ENCODE measurements at places on chromosomes 2 and 18.

GRCh38 chr18:78542204-78542603 is 437.4 kb upstream of the SALL3 start:
- DNase-seq = no peak

GRCh38 chr18:13629841-13630715 is 96.3 kb downstream of the FAM210A start:
- DNase-seq = peak; percentile 26

DNA sequence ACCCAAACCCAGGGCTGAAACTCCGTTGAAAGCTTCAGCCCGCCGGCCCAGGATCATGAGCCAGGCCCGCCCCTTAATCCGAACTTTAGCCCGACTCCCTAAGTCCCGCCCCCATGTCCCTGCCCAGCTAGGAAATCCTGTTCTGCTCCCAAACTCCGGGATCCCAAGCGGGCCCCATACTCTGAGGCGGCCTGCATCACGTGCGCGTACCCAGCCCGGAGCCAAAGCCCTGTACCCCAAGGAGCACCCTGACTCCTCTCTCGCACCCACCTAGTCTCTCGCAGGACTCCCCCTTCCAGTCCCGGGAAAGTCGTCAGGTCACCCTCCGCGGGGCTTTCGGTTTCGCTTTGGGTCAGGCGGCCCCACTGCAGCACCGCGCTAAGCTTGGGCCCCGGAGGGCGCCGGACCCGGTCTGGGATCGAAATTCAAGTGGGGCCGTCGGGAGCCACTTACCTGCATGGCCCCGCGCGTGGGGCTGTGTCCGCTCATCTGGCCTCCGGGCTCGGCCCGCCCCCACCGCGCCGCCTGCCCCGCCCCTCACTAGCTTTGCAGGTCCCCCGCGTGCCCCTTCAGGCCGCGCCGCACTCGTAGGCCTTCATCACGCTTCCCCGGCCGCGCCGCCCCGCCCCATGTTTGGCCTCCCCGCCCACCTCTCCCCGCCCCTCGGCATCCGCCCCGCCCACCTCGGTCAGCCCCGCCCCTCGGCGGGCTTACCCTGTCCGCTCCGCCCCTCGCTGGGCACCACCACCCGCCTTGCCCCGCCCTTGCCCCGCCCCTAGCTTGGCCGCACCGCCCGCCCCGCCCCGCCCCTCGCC is at the start of gene DNPEP:
TSS of gene DNPEP (minus strand) at position 607 of the 815 bp plus-strand sequence. CDS start at position 489, 118 bp downstream.
- peak; percentile 94 for DNase-seq

- DNase-seq = no peak
Measured at GRCh38 chr2:44579115-44579836, 217.5 kb downstream of the CAMKMT start.

DNA sequence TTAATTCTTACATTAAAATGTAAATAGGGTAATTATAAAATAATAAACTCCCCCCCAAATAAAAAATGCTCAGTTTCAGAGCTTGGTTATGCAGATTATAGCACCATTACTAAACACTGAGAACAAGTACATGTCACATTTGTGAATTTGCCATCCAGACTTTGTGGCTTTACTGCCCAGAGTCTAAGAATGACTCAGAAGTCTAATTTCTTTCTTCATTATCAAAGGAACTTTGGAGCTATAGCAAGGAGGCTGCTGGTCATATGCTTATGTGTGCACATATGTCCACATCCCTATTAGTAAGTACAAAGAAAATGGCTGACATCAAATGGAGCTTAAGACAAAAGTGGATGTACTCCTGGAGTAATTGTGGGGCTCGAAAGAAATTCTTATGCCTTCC is 248.5 kb upstream of the SESTD1 start:
- DNase-seq = no peak

DNA sequence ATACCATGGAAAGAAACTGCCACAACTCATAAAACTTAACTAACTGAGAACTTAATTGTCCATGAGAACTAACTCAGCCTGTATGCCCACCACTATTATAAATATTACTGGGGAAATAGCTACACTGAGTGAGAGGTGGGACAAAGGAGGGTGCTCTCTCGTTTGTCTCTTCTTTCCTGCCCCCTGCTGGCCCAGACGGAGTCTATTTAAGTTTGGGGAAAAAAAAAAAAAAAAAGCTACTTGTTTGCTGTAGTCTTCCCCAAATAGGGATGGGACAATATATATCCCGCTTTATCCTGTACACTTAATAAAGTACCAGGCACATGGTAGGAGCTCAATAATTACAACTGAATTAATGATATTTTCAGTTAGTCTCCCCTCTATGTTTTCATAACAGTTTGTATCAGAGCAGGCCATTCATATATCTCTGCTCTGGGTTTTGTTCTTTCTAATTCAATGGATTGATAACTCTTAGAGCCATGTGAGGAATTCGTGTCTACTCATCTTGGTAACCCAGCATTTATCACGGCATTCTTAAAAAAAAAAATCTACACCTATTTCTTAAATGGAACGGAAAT is 647.6 kb upstream of the PKDCC start:
- DNase-seq = no peak

- no peak for DNase-seq
Measured at GRCh38 chr2:70024284-70024683, 62.9 kb upstream of the ASPRV1 start.

DNA sequence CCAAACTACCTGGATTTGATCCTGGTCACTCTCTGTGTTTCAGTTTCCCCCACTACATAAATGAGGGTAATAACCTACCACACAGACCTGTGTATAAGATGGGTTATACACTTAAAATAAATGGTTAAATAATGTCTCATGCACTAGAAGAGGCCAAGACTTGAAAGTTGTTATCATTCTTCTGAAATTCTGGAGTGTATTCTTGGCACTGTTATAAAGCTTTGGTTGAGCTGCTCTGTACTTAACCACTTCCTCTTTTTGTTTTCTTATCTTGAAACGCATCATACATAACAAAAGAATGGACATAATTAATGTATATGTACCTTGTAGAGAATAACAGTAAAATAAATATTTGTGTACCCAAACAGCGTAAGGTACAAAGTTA is 281.0 kb downstream of the AFF3 start:
- no peak for DNase-seq

- no peak for DNase-seq
Measured at GRCh38 chr2:7060631-7061449, 143.6 kb downstream of the RNF144A start.

- DNase-seq = no peak
Measured at GRCh38 chr2:23294238-23294637, 90.7 kb upstream of the KLHL29 start.

DNA sequence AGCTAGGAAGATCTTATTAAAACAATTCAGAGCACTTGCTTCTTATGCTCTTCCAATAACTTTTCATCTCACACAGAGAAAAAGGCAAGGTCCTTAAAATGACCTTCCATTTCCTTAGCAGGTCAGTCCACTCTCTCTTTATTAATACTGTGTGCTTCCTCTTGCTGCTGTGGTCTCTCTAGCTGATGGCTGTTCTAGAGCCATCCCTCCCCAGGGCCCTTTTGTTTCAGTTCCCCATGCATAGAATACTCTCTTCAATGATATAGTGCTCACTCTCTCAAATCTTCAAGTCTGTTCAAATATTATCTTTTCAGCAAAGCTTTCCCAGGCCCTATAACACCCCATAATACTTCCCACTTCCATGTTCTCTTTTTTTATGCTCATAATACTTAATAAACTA is 469.3 kb downstream of the METTL4 start:
- DNase-seq = no peak

GRCh38 chr2:94992360-94992759 is 33.1 kb upstream of the MAL start:
- no peak for DNase-seq

DNA sequence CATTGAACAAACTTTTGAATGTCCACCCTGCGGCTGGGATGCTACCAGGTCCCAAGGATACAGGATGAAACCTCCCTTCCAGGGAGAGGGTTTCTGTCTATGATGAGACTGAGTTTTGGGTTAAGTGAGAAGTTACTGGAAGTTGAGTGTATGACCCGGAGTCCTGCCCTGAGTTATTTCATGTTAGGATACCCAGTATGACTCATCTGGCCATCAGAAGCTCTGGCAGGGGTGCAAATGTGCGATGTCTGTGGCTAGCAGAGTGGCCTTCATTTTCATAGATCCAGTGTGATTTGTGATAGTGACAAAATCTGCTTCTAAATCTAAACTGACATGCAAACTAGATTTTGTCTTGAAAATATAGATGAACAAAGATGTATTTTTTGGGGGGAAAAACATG is 55.3 kb downstream of the KCTD1 start:
- no peak for DNase-seq

GRCh38 chr2:142796161-142796560 is 81.3 kb upstream of the KYNU start:
- DNase-seq = no peak

GRCh38 chr2:161265874-161266273 is 42.4 kb upstream of the PSMD14 start:
- DNase-seq = no peak

DNA sequence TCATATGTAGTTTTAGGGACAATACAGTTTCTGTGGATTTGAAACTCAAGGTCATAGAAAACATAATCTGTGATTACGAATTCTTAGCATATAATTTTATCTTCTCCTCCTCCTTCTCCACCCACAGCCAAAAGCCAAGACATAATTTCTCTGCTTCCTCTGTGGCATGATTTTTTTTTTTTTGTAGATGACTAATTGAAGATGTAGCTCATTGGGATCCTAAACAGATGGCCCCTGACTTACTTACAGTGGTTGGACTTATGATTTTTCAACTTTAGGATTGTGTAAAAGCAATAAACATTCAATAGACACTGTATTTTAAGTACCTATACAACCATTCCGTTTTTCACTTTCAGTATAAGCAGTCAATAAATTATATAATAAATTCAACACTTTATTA is 42.3 kb downstream of the FSIP2 start:
- no peak for DNase-seq

DNA sequence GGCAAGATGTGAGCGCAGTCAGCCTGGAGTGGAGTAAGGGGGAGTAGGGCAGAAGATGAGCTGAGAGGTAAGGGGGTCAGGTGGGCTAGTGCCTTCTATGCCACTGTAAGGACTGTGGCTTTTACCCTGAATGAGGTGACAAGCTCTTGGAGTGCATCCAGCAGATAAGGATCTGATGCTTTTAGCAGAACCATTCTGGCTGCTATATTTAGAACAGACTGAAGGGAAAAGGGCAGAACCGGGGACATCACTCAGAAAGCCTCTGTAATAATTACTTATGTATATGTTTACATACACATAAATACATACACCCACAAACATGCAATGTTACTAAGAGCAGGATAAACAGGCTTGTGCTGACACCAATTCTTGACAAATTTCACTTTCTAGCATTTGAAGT is 124.8 kb downstream of the DTNB start:
- DNase-seq = no peak

DNA sequence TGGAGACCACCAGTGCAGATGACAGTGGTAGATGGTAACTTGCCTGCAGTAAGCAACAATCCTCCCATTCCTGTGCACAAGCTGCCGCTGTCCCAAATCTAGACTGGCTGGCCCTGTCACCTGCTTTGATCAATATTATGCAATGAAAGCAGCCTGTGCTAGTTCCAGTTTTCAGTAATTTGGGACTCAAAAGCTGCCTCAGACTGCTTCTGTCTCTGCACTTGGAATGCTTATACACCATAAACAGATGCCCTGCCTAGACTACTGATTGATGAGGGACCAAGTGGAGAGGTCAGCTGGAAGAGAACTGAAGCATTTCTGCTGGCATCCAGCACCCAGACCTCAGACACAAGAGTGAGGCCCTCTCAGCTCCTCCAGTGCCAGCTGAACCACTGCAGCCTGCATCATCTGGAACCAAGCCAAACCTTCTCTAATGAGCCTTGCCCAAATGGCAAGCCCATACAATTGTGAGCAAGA is 24.9 kb downstream of the CCBE1 start:
- DNase-seq = no peak

DNA sequence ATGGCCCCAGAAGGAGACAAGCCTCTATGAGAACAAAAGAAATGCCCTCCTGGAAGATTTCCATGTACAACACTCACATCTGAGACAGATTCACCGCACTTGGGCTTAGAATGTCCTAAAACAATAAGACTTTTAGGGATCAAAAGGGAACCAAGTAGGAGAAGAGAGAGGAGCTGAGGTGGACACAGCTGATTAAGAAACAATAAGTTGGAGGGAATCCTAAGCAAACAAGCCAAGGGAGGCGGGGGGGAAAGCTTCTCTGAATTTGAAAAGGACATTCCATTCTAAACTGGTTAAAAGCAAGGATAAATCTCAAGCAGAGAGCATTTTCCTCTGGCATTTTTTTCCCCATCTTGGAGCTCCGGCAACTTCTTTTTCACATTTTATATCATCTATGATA is 9.9 kb downstream of the ACVR1 start:
- DNase-seq = no peak

- no peak for DNase-seq
Measured at GRCh38 chr18:11994703-11995444, 13.6 kb downstream of the IMPA2 start.

Measured in effector CD4-positive, alpha-beta T cell (primary cell).